C1 segment of cervical spinal cord (tissue), 14 donors: ENCODE measurements at places on chromosomes 5 and 9.
A peak's percentile ranks its signal among the peaks of the same experiment; 100 is the strongest.

- no peak for DNase-seq
Observed at GRCh38 chr9:88972401-88972800, 18.9 kb upstream of the S1PR3 start.

- DNase-seq, result no peak
Observed at GRCh38 chr5:31815376-31815775, 176.4 kb downstream of the PDZD2 start.

DNA sequence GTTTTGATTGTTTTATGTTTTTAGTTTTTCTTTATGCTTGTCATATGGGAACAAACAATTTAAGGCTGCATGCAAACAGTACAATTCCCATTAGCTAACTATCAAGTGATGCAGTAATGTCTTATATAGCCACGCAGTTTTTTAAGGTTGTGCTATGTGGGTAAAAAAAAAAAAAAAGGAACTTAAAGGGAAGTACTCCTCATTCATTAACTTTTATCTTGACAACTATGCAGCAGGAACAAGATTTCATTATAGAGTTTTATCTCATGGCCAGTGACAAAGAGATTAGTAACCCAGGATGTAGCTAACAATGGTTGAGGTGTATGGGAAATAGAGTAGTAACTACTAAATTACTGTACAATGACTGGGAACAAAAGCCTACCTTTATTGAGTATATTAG, 1008.2 kb upstream of the CDH9 start:
- no peak for DNase-seq

- no peak for DNase-seq
Observed at GRCh38 chr5:1648806-1649205, 125.0 kb upstream of the LPCAT1 start.

DNA sequence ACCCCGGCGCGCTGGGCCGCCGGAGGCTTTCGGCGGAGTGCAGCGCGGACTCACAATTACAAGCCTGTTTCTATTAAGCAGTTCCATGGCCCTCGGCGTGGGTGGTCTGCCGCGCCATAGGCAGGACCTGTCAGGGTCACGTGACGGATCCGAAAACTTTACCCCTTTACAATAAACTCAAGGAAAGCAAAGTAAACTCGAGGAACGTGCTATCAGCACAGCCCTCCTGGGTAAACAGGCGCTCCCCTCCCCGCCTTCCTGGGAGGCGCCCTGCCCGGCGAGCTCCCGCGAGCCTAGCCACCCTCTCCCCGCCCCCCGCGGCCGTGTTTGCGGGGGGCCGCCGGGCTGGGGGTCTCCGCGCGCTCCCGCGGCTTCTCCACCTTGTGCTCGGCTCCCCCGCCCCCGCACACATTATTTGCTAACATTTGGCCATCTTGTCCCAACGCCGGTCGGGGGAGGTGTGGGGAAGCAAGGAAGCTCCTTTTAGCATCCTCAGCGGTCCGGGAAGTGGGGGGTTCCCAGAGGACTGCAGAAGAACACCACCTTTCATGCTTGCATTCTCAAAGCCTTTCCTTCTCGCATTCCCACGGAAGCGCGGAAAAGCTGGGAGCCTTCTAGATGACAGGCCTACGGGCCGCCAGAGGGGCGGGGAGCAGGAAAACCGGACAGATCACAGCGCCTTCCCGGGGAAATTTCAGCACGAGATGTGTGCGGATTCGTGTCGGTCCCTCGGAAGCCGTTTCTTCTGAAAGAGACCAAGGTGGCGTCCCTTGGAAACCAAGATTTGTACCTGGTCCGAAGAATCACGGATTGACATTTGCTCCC, at the start of gene PTCH1:
Gene PTCH1 (minus strand): TSS at position 238 of the 825 bp plus-strand sequence.
- DNase-seq, result no peak

- no peak for DNase-seq
Observed at GRCh38 chr9:26870292-26870691, 22.3 kb downstream of the CAAP1 start.

DNA sequence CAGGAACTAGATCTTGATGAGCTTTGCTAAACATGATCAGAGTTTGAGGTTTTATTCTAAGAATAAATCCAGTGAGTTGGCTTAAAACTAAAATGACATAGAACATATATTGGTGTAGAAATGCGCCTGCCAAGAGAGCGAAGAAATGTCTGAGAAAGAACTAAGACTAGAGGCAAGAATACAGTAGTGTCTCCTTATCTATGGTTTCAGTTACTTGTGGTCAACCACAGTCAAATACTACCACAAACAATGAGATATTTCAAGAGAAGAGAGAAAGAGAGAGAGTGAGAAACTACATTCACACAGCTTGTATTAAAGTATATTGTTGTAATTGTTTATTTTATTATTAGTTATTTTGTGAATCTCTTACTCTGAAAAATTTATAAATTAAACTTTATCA, 254.4 kb upstream of the CDH10 start:
- DNase-seq, result no peak

DNA sequence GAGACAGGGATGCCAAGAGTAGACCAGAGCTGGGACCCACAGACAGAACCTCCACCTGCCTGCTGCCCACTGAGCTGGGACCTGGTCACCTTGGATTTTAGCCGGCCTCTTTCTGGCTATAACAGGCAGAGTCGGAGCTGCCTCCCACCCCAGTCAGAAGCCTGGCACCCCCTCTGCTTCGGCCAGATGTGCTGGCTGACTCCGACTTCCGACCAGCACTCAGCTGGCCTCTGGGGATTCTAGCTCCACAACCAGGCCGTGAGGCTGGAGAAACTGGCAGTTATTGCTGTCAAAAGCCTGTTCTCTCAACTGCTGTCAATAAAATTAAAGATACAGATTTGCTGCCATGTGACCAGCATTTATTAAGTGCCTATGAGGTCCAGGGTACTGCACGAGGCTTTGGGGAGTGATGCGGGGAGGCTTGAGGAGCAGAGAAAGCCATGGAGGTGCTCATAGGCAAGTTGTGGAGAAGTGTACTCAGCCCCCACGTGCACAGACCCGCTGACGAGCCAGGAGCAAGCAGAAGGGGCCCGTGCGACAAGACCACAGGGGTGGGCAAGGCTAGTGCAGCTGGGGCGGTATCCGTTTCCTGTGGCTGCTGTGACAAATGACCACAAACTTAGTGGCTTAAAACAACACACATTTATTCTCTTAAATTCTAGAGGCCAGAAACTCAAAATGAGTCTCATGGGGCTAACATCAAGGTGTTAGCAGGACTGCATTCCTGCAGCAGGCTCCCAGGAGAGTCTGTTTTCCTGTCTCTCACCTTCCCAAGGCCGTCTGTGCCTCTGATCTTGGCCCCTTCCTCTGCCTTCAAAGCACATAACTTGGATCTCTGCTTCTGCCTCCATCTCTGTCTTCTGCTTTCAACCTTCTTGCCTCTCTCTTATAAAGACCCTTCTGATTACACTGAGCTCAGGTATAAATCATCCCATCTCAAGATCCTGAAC, 13.1 kb downstream of the GFI1B start:
- no peak for DNase-seq

DNA sequence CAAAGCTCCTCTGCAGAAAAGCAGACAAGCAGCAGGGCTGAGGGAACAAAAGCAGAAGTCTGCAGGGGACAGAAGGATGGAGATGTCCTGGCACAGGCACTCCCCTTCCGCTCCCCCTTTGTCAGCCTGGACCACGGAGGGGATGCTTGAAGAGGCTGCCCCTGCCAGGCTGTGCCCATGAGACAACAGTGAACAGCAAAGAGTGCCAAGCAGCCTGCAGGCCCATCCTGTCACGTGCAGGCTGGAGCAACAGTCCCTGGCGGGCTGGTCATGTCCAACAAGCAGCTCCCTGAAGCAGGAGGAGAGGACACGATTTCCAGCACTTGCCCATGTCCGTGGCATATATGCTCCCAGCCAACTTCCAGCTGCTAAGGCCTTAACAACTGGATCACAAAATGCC, 132.3 kb downstream of the IRX2 start:
- no peak for DNase-seq

DNA sequence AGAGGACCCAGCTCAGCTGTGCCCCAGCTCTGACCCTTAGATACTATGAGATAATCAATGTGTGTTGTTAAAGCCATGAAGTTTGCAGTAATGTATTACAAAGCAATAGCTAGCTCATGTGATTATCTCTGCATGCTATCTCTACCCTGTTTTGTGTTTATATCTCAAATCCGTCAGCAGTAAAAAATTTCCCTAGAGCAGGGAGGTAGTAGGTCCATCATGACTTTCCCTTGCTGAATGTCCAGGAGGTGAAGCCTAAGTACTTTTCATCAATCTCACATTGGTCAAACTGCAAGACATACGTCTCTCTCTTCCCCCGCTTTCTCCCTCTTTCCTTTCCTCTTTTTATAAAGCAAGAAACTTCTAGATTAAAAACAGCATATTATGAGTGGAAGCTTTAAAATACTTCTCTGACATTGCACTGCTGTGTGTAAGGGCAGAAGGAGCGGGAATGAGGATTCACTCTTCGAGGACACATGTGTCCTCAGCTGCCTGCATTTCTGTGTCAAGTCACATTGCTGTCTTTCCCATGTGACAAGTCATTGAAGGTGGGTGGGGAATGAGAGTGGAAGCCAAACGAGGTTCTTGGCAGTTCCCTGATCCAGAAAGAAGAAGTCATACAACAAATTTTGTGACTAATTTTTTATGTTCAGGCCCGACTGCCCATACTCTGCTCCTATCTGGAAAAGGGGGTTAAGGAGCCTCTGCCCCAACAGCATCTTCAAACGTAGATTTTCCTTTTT, 93.1 kb upstream of the RETREG1 start:
- DNase-seq, result no peak

- DNase-seq, result no peak
Observed at GRCh38 chr9:122929796-122930354, 1.4 kb downstream of the ZBTB26 start.

GRCh38 chr5:156647034-156647451, 203.1 kb upstream of the PPP1R2B start:
- DNase-seq, result no peak

DNA sequence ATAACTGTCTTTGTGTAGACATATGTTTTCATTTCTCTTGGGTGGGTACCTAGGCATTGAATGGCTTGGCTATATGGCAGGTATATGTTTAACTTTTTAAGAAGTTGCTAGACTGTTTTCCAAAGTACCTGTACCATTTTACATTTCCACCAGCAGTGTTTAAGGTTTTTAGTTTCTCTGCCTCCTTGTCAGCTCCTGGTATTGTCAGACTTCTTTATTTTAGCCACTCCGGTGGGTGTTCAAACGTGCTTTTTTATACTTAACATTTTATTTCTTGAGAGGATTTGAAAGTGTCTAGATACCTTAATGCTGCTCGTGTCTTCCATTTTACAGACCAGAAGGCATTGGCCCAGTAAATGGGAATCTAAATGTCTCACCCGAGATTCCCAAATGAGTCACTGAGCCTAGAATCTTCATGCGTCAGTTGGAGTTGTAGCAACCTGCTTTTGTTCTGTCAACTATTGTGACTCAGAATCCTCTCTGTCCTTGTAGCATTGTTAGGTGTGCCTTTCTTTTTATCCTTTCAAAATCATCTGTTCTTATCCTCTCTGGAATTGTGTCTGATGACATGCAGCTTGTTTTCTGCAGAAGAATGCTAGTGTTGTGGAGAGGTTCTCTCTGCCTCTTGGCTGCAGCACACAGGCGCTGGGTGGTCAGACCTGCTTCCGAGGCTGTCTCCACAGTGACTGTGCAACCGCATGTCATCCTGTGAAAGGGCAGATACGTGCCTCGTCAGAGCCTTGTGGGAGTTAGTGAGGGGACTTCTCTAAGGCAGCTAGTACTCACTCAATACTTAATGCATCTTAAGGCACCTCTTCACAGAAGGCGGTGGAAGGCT, 291.8 kb downstream of the AOPEP start:
- peak; percentile 44 for DNase-seq

DNA sequence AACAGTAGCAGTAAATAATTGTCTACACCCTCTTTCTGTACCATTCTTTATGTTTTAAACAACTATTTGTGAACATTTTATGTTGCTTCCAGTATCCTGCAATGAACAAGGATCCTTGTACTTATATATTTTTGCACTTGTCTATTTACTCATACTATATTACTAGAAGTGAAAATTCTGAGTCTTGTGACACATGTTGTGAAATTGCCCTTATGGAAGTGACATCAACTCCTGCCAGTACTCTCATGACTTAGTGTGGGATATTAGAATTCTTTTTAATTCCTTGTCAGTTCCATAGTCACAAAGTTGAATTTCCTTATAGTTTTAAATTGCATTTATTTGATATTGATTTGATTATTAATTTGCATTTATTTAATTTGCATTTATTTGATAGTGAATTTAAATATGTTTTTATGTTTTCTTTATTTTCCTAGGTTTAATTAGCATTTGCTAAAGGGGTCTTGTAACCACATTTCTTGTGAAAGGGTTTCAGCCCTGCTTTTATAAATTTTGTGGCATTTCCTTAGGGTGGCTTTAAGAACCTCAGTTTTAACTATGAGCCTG, 27.7 kb downstream of the PARP8 start:
- DNase-seq, result no peak

- no peak for DNase-seq
Observed at GRCh38 chr5:74460694-74461093, 179.8 kb downstream of the ENC1 start.

GRCh38 chr5:142584891-142585290, 101.0 kb downstream of the FGF1 start:
- DNase-seq, result no peak

GRCh38 chr9:122302237-122303093, 37.8 kb downstream of the MRRF start:
- no peak for DNase-seq

DNA sequence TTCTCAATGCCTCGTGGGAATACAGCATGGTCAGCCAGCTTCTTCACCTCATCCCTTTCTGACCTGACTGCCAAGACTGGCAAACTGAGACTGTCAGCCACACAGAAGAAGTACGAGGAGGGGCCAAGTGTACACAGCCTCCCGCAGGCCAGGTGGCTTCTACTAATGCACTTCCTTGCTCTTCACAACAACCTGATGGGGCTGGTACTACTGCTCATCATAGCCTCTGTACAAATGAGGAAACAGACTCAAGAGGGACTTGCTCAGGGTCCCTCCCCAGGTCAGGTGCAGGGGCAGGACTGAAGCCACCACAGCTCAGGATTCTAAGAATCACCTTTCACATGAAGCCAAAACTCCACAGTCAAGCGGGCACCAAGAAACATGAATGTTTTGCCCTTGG, 21.3 kb downstream of the NIPAL4 start:
- DNase-seq, result no peak

- no peak for DNase-seq
Observed at GRCh38 chr9:115006660-115007059, 76.3 kb upstream of the TNFSF8 start.

- peak; percentile 19 for DNase-seq
Observed at GRCh38 chr5:66958980-66959641, 237.5 kb downstream of the CD180 start.
